ENCODE measurements at places on chromosomes 2 and 18.

- H3K4me3 ChIP-seq, result no peak overlapping the region
- H3K36me3 ChIP-seq, result no peaks in the 10 kb centered on the region
- peak; percentile 82 for DNase-seq
- H3K4me1 ChIP-seq, result no peaks in the 10 kb centered on the region
- H3K27ac ChIP-seq, result no peak overlapping the region
- H3K27me3 ChIP-seq, result peaks cover 19% of the 10 kb centered on the region
Observed at GRCh38 chr2:84314901-84315330, 144.2 kb downstream of the SUCLG1 start.

DNA sequence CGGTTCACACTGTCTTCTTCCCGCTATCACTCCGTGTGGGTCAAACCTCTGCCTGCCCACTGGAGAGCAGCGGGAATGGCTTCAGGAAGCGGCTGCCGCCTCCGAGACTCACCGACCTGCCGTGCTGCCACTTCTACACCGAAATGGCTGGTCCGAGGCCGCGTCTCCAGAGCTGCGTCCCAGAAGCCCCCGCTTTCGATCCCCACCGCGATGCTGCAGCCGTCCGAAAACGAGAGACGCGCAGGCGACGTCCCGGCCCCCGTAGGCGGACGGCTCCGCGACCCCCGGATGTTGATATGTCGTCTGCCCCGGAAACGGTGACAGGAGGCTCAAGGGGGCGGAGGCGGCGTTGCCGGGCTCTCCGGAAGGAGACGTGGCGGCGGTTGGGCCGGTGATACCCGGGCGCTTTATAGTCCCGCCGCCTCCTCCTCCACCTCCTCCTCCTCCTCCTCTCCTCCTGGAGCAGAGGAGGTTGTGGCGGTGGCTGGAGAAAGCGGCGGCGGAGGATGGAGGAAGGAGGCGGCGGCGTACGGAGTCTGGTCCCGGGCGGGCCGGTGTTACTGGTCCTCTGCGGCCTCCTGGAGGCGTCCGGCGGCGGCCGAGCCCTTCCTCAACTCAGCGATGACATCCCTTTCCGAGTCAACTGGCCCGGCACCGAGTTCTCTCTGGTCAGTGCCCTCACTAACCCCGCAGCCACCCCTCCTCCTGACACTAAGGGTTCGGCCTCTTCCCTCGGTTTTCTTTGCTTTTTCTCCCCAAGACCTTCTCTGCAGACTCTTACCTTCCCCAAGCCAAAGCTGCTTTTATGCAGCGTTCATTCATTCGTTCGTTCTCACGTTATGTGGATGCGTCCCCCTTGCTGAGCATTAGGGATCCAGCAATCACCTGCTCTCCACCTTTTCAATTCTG is at the start of the genes ASB3 and ERLEC1:
ASB3 (minus strand) TSS at position 249 of the 909 bp plus-strand sequence. CDS start 21,381 bp downstream, outside the sequence.
ERLEC1 (plus strand) TSS at position 340 of the 909 bp plus-strand sequence; CDS start at position 507, 167 bp downstream.
- H3K4me3 ChIP-seq, result peak within 1 kb of the TSS; percentile 87
- peaks cover 51% of the 10 kb centered on the region for H3K4me1 ChIP-seq
- no peaks in the 10 kb centered on the region for H3K27me3 ChIP-seq

DNA sequence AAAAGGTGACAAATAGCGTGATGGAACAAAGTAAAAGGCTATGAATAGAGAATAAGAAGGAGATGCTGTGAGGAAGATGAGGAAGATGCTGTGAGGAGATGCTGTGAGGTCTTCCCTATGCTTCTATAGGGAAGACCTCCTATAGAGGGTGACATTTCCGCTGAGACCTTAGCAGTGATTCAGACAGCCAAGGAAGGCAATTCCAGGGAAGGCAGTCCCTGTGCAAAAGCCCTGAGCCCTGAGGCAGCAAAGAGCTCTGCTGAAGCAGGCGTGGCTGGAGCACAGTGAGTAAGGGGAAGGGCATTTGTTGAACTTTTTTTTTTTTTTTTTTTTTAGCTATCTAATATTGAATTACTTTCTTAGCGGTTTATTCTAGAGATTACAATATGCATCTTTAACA is 142.7 kb upstream of the FOSL2 start:
- DNase-seq, result no peak
- no peaks in the 10 kb centered on the region for H3K27me3 ChIP-seq
- H3K36me3 ChIP-seq, result peaks cover 23% of the 10 kb centered on the region
- H3K4me3 ChIP-seq, result no peak overlapping the region
- peaks cover 42% of the 10 kb centered on the region for H3K4me1 ChIP-seq

- no peak overlapping the region for H3K4me3 ChIP-seq
- H3K27ac ChIP-seq, result no peak overlapping the region
- no peaks in the 10 kb centered on the region for H3K36me3 ChIP-seq
- DNase-seq, result no peak
Observed at GRCh38 chr2:237647176-237648015, 20.0 kb downstream of the LRRFIP1 start.

GRCh38 chr18:9835113-9835755 is 50.5 kb upstream of the TXNDC2 start:
- H3K4me3 ChIP-seq, result no peak overlapping the region
- no peak overlapping the region for H3K27ac ChIP-seq
- no peaks in the 10 kb centered on the region for H3K36me3 ChIP-seq
- H3K4me1 ChIP-seq, result no peaks in the 10 kb centered on the region

- no peak overlapping the region for H3K4me3 ChIP-seq
- DNase-seq, result no peak
- H3K4me1 ChIP-seq, result peaks cover 1% of the 10 kb centered on the region
- no peaks in the 10 kb centered on the region for H3K27me3 ChIP-seq
- H3K36me3 ChIP-seq, result peaks cover 17% of the 10 kb centered on the region
- H3K27ac ChIP-seq, result no peak overlapping the region
Observed at GRCh38 chr2:63432373-63432772, 155.9 kb downstream of the WDPCP start.

- no peak overlapping the region for H3K27ac ChIP-seq
- no peak overlapping the region for H3K4me3 ChIP-seq
- H3K4me1 ChIP-seq, result no peaks in the 10 kb centered on the region
- no peak for DNase-seq
Observed at GRCh38 chr2:189860161-189860560, 75.9 kb downstream of the PMS1 start.

GRCh38 chr2:128298286-128298685 is 20.4 kb downstream of the HS6ST1 start:
- no peaks in the 10 kb centered on the region for H3K27me3 ChIP-seq
- H3K36me3 ChIP-seq, result peaks cover 4% of the 10 kb centered on the region
- H3K4me1 ChIP-seq, result peaks cover 7% of the 10 kb centered on the region
- DNase-seq, result no peak
- no peak overlapping the region for H3K27ac ChIP-seq

- H3K27ac ChIP-seq, result no peak overlapping the region
- peaks cover 8% of the 10 kb centered on the region for H3K4me1 ChIP-seq
- no peaks in the 10 kb centered on the region for H3K36me3 ChIP-seq
- H3K4me3 ChIP-seq, result no peak overlapping the region
- DNase-seq, result no peak
Observed at GRCh38 chr18:32509111-32509510, 38.4 kb upstream of the GAREM1 start.

- no peaks in the 10 kb centered on the region for H3K4me1 ChIP-seq
- peaks cover 10% of the 10 kb centered on the region for H3K27me3 ChIP-seq
- H3K27ac ChIP-seq, result no peak overlapping the region
- no peak overlapping the region for H3K4me3 ChIP-seq
- DNase-seq, result no peak
Observed at GRCh38 chr2:85188852-85189251, 55.7 kb downstream of the TCF7L1 start.

DNA sequence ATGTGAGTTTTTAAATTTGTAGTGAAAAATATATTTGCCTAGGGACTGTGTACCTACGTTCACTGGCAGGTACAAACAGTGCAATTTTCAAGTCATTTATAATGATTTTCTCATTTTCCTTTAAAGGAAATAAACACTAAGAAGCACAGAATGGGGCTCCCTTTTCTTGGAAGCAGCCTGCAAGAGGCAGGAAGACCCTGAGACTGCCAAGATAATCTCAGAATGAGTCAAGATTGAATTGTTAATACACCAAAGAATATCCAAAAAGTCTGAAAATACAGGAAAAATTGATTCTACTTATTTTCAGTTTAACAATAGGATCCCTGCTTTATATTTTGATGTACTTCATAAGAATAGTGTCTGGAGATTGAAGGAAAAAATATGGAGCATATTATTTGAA is 331.2 kb downstream of the CTNNA2 start:
- no peaks in the 10 kb centered on the region for H3K27me3 ChIP-seq
- no peak overlapping the region for H3K27ac ChIP-seq
- H3K36me3 ChIP-seq, result no peaks in the 10 kb centered on the region
